ENCODE measurements at places on chromosomes 2 and 18.
A peak's percentile ranks its signal among the peaks of the same experiment; 100 is the strongest.

GRCh38 chr18:35455926-35456763 lies 41.6 kb downstream of the INO80C start:
- DNase-seq: no peak

- DNase-seq: no peak
These were observed 1228.3 kb upstream of the CHAC2 start for GRCh38 chr2:52539026-52539970.

GRCh38 chr2:487186-488079 lies 189.8 kb downstream of the TMEM18 start:
- no peak for DNase-seq

DNA sequence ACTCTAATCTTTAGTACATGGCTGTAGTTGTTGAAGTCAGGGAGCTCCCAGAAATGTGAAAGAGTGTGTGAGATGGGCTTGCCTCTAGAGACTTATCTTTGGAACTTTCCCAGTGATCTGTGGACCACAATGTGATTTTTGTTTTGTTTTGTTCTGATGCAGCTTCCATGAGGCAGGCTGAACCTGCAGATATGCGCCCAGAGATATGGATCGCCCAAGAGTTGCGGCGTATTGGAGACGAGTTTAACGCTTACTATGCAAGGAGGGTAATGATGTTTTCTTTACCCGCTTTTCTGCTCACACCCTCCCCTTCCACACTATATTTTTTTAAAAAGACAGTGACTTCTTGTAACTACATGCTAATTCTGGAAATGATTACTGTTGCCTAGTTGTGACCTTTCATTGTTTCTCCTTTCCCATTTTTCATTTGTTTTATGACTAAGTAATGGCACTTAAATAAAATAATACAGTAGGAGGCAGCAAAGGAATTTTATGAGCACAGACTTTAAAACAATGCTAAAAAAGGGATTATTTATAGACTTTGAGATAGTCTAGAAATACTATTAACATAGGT lies 29.3 kb downstream of the BCL2L11 start:
- no peak for DNase-seq

DNA sequence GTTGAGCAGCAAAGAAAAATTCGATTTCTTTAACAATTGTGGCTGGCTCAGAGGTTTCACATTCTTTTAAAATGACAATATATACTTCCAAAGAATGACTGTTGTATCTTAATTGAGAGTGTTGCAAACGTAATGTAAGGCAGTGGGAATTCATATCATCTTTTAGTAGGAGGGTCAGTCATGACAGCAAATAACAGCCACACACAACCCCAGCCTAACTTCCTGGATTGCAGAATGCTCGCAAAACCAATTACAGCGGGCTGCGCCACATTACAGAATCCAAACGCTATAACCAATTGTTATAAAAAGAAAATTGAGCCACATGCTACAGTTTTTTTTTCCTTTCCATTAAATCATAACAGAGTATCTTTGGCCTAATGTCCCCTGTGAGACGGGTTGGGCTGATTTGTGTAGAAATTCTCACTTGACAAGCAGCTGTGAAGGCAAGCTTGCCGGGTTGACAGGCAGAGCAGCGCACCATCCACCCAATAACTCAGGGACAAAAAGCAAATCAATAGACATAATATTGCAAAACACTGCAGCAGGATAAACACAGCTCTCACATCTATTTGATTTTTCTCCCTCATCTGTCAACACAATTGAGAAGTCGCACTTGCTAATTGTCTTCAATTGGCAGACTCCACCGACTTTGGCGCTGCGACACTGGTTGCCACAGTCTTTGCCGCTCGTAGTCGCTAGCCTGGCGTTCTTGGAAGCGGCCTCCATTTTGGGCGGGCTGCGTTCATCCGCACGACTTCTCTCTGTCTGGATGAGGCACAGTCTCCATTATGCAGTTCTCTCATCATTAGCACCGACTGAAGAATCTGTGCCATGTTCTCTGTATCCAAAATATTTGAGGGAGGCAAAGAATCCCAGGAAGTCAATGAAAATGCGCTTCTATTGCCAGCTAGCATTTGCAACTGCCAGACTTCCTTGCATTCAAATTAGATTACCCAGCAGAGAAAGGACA lies 95.0 kb upstream of the CCDC68 start:
- no peak for DNase-seq

DNA sequence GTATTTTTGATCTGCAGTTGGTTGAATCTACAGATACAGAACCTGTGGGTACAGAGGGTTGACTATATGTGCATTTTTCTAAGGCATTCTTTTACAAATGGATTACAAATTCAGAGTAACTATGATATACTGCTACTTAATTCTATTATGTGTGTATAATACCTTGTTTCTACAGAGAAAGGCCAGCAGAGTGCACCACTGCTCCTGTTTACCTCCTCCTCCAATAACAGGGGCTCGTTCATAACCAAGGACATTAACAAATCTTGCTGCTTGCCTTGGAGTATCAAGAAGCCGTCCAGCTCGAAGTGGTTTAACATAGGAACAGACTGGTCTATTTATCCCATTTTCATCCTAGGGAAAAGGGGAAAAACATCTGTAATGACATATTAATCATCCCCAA lies 16.4 kb downstream of the CEP76 start:
- DNase-seq: no peak

DNA sequence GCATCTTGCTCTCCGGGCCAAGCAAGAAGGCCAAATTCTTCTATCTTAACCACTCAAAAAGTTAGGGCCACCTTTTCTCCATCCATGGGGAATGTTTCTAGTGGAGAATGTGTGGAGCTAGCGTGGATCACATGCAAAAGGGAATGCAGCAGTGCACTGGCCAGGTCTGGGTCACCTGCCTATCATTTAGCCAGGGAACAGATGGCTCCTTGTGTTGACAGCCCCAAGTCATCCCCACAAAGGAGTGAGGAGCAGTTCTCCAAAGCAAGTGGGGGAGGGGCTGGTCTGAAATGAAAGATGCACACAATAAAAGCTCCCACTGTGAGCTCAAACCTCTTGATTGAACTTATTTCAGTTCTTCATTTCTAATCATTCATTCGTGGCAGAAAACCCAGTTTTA lies 19.1 kb downstream of the EPB41L3 start:
- DNase-seq: no peak

- DNase-seq: no peak
These were observed 1.5 kb downstream of the C18orf54 start for GRCh38 chr18:54359233-54359632.

DNA sequence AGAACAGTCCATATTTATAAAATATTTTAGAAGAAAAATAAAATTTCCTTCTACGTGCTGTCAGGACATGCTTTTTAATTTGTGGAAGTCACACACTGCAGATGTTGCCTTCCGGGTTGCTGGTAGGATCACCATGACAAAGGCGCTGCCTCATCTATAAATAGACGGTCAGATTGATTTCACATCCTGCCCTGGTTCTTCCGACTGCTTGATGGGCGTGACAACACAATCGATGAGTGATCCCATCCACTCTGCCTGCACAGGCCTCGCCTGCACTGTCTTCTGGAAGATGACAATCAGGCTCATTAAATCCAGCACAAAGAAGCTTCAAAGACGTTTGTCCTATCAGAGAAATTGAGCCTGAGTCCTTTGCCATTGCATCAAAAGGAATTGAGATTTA lies 318.9 kb upstream of the TRIB2 start:
- peak; percentile 17 for DNase-seq

- DNase-seq: no peak
These were observed 233.7 kb upstream of the SPOPL start for GRCh38 chr2:138267902-138268254.

DNA sequence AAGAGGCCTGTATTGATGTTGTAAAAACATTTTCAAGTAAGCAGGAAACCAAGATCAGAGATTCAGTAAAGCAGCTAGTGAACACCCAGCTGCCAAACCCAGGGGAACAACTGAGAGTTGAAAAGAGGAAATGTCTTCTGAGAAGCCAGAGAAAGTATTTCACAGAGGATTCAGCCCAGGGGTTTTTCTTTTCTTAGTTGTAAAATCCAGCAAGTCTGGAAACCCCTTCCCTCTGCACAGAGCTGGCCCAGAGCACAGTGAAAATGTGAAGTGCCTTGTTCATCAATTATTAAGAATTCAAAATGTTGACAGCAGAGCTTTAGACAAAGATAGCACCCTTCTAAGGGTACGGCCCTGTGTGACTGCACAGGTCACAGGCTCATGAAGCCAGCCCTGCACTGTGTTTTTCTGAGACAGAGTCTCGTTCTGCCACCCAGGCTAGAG lies 28.4 kb downstream of the AFF3 start:
- no peak for DNase-seq

DNA sequence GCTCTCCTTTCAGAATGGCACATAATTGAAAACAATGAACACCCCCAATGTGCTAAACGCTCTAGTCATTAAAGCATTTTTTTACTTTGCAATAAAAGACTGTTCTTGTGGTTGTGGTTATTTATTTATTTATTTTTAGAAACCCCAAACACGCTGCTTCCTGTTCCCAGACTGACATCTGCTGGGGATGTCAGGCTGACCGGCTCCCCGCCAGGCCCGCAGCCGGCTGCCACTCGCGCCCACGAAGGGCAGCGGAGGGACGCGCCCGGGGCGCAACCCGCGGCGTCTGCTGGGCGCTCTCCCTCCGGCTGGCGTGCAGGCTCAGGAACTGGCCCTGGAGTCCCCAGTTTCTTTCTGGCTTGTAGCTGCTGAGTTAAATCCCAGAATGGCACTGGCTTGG lies 83.1 kb upstream of the SP3 start:
- DNase-seq: peak; percentile 46

DNA sequence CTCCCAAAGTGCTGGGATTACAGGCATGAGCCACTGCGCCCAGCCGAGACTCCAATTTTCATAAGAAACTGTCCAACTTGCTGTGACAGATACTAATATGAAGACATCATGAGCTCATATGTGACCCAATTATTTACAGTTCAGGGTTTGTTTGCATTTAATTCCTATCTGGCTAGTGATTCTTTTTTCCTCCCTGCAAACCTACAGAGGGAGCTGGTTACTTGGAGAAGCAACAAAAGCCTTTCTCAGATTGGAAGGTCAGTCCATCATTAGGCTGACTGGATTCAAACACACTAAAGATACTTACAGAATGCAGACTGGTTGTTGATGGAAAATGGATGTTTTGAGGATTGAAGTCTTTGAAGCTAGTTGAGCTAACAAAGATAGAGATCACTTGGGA lies 176.4 kb downstream of the ANKRD44 start:
- DNase-seq: no peak

DNA sequence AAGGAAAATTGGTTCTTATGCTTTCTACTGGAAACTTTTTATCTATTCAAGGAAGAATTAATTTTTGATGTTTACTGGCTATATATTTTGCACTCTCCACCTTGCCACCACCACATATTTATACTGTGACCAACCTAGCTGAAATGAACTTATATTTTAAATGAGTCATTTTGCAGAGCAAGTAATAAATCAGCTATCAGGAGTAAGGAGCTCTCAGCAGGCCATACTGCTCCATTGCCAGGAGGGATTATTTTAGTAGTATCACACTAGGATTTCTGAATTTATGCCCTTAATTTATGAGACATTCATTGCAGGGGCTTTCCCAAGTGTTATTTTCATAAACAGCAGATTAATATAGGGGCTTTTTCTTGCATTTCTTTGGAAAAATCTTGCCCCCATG lies 125.8 kb upstream of the CYP1B1 start:
- DNase-seq: no peak

- no peak for DNase-seq
These were observed 480.1 kb upstream of the TCF4 start for GRCh38 chr18:56067969-56068671.

- no peak for DNase-seq
These were observed at the start of gene PLEK for GRCh38 chr2:68365087-68365486. Gene PLEK, plus strand, starts transcription at chr2:68365282. Its CDS starts 70 bp downstream, at chr2:68365352.

DNA sequence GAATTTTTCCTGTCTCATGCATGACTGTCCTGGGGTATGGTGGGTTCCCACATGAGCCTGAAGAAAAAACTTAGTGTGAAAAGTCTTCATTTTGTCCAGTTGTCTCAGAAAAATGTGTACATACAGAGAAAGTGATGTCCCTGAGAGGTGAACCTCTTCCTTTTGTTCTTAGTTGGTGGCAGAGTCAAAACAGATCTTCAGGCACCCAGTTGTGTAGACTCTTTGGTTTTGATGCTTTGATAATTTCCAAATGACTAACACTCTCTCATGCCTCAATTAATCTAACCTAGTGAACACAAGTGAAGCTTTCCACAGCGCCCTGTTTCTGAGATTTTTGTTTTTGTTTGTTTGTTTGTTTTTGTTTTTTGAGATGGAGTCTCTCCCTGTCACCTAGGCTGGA lies 273.5 kb downstream of the PIK3C3 start:
- no peak for DNase-seq

GRCh38 chr2:62029910-62030309 lies 124.4 kb downstream of the COMMD1 start:
- no peak for DNase-seq

- DNase-seq: no peak
These were observed 32.1 kb upstream of the RHOB start for GRCh38 chr2:20414806-20415205.

GRCh38 chr2:202101026-202101579 lies 28.0 kb downstream of the KIAA2012 start:
- DNase-seq: no peak

DNA sequence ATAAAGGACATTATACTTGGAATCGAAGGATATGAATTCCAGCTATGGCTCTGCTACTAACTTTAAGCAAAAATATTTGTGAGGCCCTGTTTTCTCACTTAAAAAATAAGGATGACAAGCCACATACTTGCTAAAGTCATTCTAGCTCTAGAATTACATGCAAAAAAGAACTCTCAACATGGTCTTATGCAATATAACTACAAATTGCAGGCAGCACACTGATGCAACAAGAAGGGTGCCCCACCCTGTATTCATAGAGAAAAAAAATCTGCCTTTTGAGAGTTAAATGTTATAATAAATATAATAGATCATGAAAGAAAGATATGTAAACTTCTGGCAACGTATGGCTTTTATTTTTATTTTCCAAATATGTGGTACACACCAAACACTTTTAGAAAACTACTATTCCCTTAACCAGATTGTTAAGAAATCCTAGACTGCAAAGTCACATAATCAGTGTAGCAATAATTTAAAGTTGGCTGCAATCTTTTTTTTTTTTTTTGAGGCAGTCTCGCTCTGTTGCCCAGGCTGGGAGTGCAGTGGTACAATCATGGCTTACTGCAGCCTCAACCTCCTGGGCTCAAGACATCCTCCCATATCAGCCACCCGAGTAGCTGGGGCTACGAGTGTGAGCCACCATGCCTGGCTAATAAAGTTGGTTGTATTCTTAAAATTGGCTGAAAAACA lies 40.2 kb upstream of the WDSUB1 start:
- no peak for DNase-seq

DNA sequence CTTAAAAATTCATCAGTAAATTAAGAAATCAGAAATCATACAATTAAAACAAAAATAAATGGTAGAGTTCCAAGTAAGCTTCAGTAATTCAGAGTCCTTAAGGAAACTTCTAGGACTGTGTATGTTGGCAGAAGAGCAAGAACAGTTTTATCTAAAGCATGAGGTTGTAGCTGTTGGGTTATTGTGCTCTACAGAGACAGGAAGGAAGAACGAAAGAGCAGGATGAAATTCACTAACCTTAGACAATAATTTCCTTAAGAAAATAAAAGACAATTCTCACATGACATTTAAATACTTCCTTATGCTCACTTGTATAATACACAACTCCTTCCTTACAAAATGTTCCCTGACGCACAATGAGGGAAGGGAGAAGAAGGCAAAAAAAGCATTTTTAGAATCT lies 133.4 kb downstream of the STK39 start:
- DNase-seq: no peak
